IMR-90 (cell line): ENCODE measurements at places on chromosomes 5 and 9. TPM values are rescaled to one million over a fixed set of nuclear protein-coding genes. Genes with fewer than 3 reads are reported as not detected.

GAS1 gene
- 1.8 and 3.1 TPM in 2 replicates for total RNA-seq

ANXA1 gene
- 583 and 637 TPM in 2 replicates for total RNA-seq

MARVELD2 gene
- 0.54 and 0.83 TPM in 2 replicates for total RNA-seq

GABRA6 gene
- not detected in 2 replicates for total RNA-seq

GFRA3 gene
- total RNA-seq, result not detected in 2 replicates

GHR gene
- total RNA-seq, result 1.1 TPM in 2 replicates

OCLN gene
- total RNA-seq, result 0.72 and 0.83 TPM in 2 replicates

BHMT2 gene
- total RNA-seq, result 0.36 and 0.56 TPM in 2 replicates

FOXD4L6 gene
- total RNA-seq, result not detected in 2 replicates

IL3 gene
- total RNA-seq, result not detected in 2 replicates

BNC2 gene
- total RNA-seq, result 37.8 and 45.2 TPM in 2 replicates

TRPM6 gene
- total RNA-seq, result under 0.01 TPM in 2 replicates

PCDHB5 gene
- total RNA-seq, result 0.18 and 0.28 TPM in 2 replicates

GLDC gene
- total RNA-seq, result 0.36 and 0.83 TPM in 2 replicates

PCDHB4 gene
- total RNA-seq, result under 0.01 TPM in 1 of 2 replicates, not detected in the other

SLC22A4 gene
- total RNA-seq, result 2.8 and 3.2 TPM in 2 replicates

MUSK gene
- total RNA-seq, result under 0.01 and 0.18 TPM in 2 replicates

CNTNAP3B gene
- 1.4 and 2.2 TPM in 2 replicates for total RNA-seq

WDR38 gene
- not detected in 2 replicates for total RNA-seq

DIRAS2 gene
- not detected in 2 replicates for total RNA-seq

UQCRQ gene
- 69.7 and 73.7 TPM in 2 replicates for total RNA-seq

PAEP gene
- not detected in 2 replicates for total RNA-seq

SIGMAR1 gene
- 38.6 and 44.6 TPM in 2 replicates for total RNA-seq

PKD2L2 gene
- total RNA-seq, result not detected in 2 replicates

GPRIN1 gene
- 2.5 and 3.0 TPM in 2 replicates for total RNA-seq

PDCD1LG2 gene
- 29.7 and 33.3 TPM in 2 replicates for total RNA-seq

WDR31 gene
- 0.28 and 0.36 TPM in 2 replicates for total RNA-seq
